ENCODE measurements at places on chromosomes 7 and 10.

GRCh38 chr7:158401295-158401694, 186.3 kb downstream of the PTPRN2 start:
- DNase-seq, result no peak

- DNase-seq, result no peak
These were observed 176.6 kb downstream of the JCAD start for GRCh38 chr10:29882766-29883165.

DNA sequence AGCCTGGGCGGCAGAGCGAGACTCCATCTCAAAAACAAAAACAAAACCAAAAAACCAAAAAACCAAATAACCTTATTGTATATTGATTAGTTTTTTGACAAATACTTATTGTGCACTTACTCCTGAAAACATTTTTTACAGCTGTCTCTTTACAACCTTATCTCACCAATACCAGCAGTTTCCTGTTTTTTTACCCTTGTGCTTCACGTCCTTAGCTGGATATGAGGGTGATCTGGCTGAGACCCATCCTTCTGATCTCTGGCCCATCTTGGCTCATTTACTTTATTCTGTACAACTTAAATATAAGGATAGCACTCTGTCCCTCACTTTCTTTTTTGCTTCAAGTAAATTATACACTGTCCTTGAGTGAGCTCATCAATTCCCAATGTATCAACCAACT, 104.6 kb upstream of the DNAJB12 start:
- no peak for DNase-seq

- DNase-seq, result no peak
These were observed 10.2 kb upstream of the HSPA12A start for GRCh38 chr10:116752563-116752962.

DNA sequence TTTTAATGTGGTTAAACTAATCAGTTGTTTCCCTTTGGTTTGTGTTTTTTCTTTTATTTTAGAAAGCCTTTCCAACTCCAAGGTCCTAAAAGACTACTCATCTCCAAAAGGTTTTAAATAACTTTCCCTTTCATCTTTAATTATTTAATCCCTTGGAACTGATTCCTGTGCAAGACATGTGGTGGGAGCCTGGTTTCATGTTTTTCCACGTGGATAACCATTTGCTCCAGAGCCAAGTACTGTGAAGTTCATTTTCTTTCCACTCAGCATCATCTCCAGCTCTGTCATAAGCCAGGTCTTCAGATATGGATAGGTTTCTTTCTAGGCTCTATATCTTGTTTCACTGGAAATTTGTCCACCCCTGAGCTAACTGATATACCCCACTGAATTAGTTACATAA, 16.7 kb downstream of the PPP1R3C start:
- DNase-seq, result peak; percentile 69

DNA sequence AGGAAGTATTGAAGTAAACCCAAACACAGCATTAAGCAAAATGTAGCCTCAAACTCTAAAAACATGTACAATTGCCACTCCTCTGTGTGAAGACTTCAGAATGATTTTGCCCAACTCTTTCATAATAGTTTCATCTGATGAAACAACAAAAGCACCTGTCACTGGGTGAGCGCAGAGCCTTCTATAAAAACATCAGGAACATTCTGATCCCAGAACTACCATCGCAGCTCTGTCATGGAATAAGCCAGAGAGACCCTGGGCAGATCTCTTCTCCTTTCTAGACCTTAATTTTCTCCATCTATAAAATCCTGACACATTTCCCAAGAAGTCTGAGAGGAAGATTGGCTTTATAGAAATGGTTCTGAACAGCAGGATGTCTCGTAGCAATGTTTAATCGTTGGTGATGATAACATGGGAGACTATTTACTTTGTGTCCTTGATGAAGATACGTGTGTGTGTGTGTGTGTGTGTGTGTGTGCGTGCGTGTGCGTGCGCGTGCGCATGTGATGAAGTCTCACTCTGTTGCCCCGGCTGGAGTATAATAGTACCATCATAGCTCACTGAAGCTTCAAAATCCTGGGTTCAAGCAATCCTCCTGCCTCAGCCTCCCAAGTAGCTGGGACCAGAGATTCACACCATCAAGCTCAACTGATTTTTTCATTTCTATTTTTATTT, 198.0 kb downstream of the KIAA1217 start:
- no peak for DNase-seq

DNA sequence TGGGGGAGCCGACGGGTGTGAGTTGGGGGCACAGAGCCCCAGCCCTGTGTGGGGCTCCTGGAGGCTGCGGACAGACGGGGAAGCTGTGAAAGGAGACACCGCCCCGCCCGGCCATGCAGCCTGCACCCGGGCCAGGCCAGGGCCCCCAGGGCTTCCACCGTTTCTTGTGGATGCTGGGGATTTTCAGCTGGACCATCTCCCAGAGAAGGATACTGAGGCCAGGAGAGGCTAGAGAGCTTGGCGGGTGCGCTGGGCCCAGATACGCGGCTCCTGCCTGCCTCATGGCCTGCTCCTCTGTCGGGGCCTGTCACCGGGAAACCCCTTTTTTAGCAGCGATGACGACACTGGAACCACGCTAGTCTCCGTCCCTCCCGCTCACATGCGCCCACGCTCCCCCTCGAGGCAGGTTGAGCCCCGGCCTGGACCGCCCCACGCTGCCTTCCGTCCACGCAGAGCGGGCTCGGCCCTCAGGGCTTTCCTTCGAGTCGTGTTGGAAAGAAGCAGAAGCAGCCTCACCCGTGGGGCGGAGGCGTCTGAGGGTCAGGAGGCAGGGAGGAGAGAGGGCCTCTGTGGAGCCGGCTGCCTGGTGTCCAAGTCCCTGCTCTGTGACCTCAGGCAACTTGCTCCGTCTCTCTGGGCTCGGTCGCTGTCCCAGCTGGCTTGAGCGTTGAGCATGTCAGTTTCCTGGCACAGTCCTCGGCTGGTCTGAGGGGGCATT, 11.7 kb downstream of the TMEM184A start:
- no peak for DNase-seq

GRCh38 chr10:71742301-71743088, 22.9 kb upstream of the C10orf105 start:
- DNase-seq, result no peak

DNA sequence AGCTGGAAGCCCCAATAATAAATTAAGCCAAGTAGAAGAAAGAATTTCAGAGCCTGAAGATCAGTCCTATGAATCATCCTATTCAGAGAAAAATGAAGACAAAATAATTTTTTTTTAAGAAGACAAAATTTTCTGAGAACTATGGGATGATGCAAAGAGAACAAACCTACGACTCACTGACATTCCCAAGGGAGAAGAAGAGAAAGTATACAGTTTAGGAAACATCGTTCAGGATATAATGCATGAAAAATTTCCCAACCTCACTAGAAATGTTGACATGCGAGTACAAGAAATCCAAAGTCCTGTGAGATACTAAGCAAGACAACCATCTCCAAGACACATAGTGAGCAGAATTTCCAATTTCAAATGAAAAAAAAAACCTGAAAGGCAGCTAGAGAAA, 150.5 kb downstream of the THSD7A start:
- peak; percentile 60 for DNase-seq

DNA sequence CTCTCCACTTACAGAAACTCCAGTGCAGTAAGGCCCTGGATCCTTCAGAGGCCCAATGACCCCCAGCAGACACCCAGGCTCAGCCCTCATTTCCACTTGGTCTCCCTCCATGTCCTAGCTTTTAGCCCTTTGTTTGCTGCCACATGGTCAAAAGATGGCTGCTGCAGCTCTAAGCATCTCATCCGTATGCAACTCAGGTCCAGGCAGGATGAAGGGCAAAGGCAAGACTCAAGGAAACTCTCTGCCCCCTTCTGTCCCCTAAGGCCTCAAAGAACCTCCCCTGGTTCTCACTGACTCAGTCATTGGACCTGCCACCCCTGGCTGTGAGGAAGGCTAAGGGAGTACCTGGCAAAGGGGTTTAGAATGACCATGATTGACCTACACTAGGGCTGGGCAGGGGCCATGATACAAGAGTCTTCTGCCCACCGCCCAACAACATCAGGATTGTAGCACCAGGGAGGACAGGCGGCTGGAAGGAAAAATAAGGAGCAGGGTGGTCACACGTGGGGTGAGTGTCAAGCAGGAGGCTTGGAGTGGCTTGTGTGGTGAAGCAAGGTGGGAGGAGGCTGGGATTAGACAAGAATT, 303.8 kb upstream of the ZMIZ1 start:
- no peak for DNase-seq

- peak; percentile 49 for DNase-seq
These were observed 40.6 kb upstream of the ADD3 start for GRCh38 chr10:109966961-109967738.

DNA sequence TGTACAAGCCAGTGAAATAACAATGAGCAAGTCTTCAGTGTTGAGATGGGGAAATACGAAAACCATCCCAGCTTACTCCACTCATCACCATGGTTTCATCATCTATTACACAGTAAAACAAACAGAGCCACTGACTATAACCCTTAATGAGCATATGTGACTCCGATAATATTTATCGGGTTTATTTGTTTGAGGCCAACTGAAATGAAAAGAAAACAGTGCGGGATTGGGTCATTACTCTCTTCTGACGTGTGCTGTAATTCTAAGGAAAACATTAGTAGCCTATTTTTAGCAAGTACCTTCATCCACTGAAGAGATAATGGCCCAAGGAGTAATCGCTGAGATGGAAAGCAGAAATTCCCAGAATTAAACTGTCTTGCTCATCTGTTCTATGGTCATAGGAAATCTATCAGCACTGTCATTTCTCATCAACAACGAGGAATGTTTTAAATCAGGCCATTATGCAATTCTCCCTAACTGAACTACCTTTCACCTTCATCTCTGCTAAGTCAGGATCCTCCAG, 716.5 kb downstream of the INHBA start:
- DNase-seq, result peak; percentile 85

DNA sequence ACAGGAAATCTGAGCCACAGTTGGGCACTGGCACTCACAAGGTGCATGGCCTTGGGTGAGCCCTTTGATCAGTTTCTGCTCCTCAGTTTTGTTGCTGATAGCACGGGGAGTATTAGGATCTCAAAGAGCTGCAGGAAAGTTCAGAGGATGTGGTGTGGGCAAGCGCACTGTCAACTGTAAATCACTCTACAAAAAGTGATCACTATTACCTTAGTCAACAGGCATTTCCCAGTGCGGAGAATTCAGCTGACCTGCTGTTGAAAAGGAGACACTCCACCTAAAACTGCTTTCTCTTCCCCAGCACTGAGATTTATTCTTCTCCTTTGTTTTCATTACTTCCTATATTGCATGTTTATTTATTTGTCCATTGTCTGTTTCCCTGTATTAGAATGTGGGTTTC, 331.0 kb downstream of the PRPF18 start:
- DNase-seq, result no peak

- DNase-seq, result peak; percentile 38
These were observed 244.5 kb upstream of the ANKRD30A start for GRCh38 chr10:36880898-36881297.

DNA sequence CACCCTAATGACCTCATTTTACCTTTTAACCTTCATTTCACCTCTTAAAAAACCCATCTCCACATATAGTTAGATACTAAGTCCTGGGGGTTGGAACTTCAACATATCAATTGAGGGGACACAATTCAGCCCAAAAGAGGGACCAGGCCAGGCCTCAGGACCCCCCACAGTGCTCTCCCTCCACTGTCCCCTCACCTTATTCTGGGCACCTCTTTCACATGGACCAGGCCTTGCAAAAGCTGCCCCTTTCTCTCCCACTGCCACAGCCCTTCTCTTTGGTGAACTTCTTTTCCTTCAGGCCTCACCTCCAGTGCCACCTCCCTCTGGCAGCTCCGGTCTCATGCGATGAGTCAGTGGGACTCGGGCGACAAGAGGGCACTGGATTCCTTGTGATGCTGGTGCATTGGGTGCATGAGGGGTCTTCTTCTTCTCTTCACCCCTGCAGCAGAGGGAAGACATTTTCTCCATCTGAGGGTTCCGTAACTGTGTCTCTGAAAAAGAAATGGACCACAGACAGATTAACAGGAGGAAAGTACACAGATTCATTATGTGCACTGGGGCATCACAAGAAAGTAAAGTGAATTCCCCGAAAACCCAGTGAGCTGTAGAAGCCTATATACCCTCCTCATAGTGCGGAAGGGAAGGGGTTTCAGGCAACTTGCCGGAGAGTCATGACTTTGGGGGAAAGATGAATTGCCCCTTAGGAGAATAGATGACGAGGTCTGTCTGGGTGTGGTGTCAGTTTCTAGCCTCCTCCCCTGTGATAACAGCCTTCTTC, 288.7 kb upstream of the IGFBP3 start:
- DNase-seq, result no peak

GRCh38 chr10:123896246-123896927, 4.8 kb upstream of the CPXM2 start:
- no peak for DNase-seq

DNA sequence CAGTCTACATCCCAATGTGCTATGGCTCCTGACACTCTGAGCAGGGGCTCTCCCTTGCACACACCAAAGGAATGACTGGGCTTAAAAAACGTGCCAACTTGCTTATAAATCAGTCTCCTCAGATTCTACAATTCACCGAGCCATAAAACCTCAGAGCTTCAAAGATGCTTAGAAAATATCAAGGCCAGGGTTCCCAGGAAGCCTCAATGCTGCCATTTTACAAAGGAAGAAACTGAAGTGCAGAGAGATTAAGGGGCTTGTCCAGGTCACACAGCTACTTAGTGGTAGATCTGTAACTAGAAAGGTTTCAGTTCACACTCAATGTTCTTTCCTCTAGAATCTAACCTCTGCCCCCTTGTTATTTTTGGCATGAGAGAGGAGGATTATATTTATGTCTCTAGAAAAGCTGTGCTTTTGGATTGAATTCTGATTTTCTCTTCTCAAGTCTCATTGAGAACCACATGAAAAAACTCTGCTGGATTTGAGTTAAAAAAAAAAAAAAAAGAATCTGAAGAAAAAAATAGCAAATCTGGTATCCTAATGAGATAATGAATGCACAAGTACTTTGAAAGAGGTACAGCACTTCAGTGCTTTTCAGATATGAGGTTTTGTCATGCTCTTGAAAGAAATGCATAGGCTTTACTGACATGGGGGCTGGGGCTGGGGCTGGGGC, 22.3 kb upstream of the TSPAN33 start:
- no peak for DNase-seq

DNA sequence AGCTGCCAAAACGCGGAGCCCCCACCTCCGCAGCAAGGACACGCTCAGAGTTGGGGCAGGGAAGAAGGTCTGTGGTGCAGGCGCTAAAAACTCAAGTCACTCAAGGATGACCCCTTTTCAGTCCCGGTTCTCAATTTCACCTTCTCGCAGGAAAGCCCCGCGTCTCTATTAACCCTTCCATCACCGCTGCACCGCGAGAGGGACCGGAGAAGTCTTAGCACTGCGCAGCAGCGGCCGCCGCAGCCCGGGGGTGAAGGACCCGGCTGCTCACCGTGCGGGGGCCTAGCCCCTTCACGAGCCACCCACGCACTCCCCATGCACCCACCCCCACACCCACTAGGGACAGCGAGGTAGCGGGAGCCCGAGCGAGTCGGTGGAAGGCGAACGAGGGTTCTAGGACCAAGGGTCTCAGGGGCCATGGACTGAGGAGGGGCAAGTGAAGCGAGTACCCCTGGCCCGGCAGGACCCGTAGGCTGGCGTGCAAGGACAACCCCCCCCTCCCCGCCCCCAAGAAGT, 162.9 kb downstream of the SH3PXD2A start:
- no peak for DNase-seq

- no peak for DNase-seq
These were observed 244.2 kb downstream of the MGMT start for GRCh38 chr10:129711291-129711690.

GRCh38 chr7:11228515-11228914, 254.8 kb downstream of the PHF14 start:
- peak; percentile 72 for DNase-seq

GRCh38 chr10:4847561-4848355, 21.8 kb downstream of the AKR1E2 start:
- peak; percentile 79 for DNase-seq

Data from fibroblast of upper back skin (primary cell).